ENCODE measurements at places on chromosomes 7 and 10.
A peak's percentile ranks its signal among the peaks of the same experiment; 100 is the strongest.

DNA sequence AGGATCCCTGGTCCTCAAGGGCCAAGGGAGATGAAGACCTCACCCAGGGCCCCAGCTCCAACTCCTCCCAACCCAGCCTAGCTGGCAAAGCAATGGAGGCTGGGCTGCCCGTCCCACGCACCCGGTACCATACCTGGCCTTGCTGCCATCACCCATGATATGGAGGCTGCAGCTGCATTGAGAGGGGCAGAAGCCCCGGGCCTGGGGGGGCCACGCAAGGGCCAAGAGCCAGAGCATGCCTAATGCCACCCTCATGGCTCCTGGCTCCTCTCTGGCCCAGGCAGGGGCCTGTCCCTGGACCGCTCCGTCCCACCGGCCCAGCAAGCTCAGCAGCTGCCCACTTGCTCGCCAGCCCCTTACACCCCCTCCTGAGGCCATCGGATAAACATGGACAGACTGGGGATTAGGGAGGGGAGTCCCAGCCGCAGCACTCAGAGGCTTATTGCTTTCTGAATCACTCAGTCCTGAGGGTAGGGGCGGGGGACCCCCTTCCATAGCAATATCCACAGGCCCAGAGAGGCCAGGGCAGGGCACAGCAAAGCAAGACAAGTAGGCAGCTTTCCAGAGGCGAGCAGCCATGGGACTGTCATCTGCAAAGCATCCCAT, at the start of gene LRIT1:
TSS of gene LRIT1 (minus strand) at position 362 of the 606 bp plus-strand sequence. CDS start at position 255, 107 bp downstream.
- DNase-seq: no peak

DNA sequence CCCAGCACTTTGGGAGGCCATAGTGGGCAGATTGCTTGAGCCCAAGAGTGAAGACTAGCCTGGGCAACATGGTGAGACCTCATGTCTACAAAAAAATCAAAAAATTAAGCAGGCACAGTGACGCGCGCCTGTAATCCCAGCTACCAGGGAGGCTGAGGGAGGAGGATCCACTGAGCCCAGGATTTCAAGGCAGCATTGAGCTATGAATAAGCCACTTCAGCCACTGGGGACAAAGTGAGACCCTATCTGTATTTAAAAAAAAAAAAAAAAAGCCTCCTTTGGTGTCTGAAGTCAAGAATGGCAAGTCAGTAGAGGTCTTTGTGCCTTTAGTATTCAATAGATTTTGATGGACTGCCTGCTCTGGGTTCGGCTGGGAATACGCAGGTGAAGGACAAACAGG, 85.7 kb downstream of the RALA start:
- no peak for DNase-seq

GRCh38 chr7:84110400-84110799, 84.2 kb downstream of the SEMA3A start:
- no peak for DNase-seq

GRCh38 chr7:94335586-94335985, 59.1 kb upstream of the COL1A2 start:
- no peak for DNase-seq

DNA sequence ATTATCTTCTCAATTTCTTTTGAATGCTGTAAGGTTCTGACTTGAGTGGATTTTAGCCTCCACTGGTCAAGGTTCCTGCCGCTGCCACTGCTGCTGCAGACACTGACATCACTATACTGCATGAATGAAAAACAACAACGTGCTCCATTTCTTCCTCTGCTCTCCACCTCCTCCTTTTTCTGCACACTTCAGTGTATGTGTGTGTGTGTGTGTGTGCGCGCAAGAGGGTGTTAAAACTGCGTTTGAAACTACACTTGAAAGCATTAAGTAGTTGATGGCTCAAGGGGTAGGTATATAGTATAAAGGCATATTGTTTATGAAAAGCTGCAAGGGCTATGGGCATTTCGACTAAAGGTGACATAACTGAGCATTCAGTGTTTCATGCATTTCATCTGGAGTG, 3.5 kb downstream of the GLCCI1 start:
- DNase-seq: no peak

GRCh38 chr10:129744134-129745111, 219.7 kb downstream of the EBF3 start:
- peak; percentile 38 for DNase-seq

DNA sequence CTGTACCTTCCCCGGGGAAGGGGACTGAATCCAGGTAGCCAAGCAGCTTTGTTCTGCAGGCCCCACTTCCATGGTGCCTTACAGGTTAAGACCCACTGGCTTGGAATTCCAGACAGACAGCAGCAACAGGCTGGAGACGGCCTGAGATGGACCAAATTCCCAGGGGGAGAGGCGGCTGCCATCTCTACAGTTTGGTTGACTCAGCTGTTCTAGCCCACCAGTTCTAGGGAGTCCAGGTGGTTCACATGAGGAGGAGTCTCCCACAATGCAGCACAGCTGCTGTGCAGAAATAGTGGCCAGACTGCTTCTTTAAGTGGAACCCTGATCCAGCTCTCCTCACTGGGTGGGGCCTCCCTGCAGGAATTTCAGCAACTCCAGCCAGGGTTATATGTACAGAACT, 74.1 kb downstream of the C10orf67 start:
- DNase-seq: no peak

- DNase-seq: peak; percentile 21
These were observed 14.3 kb upstream of the ZMIZ1 start for GRCh38 chr10:79054203-79055099.

DNA sequence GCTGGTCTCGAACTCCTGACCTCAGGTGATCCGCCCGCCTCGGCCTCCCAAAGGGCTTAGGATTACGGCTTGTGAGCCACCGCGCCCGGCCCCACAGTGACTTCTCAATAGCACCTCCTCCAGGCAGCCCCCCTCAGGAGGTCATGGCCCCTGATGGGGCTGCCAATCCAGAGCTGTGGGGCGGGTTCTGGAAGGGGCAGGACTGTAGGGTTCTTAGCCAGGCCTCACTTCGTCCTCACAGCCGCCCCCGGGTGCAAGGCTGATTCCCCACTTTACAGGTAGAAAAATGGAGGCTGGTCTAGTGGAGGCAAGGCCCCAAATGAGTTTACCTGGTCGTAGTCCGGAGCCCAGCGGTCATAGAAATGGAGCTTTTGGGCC, 638 bp downstream of the METTL27 start:
- no peak for DNase-seq

- no peak for DNase-seq
These were observed 44.4 kb upstream of the SP4 start for GRCh38 chr7:21383227-21384220.

- DNase-seq: no peak
These were observed 16.0 kb upstream of the ATXN7L1 start for GRCh38 chr7:105892387-105892786.

DNA sequence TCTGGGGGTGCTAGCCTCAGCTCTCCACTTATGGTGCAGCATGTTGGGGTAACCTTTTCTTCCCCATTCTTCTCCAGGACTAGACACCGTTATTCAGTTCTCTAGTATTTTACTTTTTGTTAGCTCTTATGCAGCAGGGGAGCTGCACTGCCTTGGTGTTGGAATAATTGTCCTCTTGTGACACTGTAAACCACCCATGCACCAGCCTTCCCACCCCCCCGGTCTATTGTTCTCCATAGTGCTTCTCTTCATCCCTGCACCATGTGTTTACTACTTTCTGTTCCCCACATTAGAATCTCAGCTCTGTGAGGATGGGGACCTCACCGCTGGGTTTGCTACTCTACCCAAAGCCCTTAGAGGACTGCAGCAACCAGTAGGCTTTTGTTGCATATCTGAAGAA, 230.7 kb downstream of the RPS24 start:
- DNase-seq: no peak

DNA sequence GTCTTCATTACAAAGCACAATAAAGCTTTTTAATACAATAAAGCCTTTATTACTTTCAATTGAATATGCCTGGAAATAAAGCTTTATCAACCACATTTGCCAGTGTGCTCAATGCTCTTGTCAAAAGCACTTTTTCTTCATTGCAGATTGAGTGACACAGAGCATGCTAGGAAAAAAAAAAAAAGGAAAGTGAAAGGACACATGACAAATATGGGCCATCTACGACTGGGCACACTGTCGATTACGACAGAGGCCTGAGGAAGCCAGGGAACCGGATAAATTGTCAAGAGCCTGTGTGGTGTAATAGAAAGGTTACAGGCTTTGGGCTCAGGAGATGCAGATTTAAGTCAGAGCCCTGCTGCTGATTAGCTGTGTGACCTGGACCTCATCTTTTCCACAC, 84.8 kb upstream of the LRGUK start:
- DNase-seq: no peak

DNA sequence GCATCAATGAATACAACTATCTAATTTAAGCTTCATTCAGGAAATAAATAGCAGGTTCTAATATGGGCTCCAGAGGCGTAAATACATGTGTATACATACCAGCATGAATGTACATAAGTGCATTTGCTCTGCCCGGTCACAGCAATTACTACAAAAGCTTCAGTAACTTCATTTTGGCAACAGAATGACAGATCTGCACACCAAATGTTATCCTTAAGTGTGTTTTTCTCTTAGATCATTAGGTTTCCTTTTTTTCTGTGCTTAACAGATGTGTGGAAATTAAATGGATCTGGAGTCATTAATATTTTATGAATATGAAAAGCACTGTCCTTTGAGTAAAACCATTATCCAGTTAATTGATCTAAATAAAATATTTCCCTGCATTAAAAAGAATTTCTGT, 159.0 kb upstream of the MEOX2 start:
- DNase-seq: no peak

GRCh38 chr10:4279655-4280054, 494.6 kb upstream of the KLF6 start:
- no peak for DNase-seq

- DNase-seq: no peak
These were observed 108.6 kb downstream of the SRI start for GRCh38 chr7:88111140-88111743.
